ENCODE measurements at places on chromosomes 5 and 9.

GRCh38 chr5:162209005-162209605 is 141.5 kb downstream of the GABRG2 start:
- DNase-seq: peak; percentile 68

GRCh38 chr9:125176636-125177035 is 13.0 kb downstream of the PPP6C start:
- DNase-seq: no peak

DNA sequence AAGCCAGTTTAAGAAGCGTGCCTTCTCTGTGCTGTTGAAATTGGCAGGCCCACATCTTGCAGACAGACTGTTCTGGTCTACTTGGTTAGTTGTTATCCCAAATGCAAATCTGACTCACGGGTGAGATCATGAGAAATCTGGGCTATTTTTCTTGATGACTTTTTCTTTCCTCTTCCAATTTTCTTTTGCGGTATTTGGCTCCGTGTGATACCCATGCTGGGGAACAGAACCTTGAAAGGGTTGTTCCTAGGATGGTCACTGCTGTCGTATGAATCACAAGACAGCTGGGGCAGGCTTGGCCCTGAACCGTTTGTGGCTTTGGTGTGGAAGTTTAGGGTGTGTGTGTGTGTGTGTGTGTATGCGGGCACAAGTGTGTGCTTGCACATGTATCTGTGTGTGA is 24.6 kb downstream of the PDZD2 start:
- peak; percentile 30 for DNase-seq

GRCh38 chr5:150043657-150044328 is 42.6 kb downstream of the CSF1R start:
- DNase-seq: no peak

- DNase-seq: no peak
These were observed 31.7 kb upstream of the MINAR2 start for GRCh38 chr5:129716235-129716634.

DNA sequence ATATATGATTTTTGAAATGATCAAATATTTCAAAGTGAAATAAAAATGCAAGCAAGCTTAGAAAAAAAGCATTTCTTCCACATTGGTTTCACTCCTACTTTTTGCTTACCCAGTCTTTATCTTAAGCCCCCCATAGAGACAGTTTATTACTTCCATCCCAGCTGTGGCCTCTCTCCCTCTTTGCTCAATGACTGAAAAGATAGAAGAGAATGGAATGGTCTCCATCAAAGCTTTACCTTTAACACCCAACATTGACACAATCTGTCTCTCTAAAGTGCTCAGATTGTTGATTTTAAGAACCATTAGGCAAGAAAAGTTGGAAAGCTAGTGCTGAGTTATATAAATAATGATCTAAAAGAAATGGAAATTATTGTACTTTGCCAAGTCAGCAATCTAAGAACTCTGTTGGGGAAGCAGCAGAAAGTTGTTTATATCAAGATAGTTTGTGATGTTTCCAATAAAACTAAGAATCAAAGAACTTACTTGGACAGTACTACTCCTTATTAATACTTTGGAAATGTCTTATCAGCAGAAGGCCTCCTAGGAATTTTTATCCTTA is 277.5 kb upstream of the NREP start:
- DNase-seq: no peak

DNA sequence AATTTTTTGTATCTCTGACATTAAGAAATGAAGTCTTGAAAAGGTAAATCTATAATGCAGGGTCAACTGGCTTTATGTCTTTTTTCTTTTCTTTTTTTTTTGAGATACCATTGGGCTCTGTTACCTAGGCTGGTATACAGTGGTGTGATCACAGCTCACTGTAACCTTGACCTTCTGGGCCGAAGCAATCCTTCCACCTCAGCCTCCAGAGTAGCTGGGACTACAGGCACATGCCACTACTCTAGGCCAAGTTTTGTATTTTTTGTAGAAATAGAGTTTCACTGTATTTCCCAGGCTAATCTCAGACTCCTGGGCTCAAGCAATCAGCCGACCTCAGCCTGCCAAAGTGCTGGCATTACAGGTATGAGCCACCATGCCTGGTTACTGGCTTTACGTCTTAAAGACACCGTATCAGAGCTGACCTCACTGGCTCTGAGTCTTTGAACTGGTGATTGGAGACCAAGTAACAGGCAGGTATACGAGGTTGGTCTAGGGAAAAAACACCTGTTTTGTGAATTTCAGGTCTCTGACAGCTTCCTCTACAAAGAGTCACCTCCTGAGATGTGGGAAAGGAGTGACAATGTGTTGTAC is 70.4 kb upstream of the GPBP1 start:
- no peak for DNase-seq

DNA sequence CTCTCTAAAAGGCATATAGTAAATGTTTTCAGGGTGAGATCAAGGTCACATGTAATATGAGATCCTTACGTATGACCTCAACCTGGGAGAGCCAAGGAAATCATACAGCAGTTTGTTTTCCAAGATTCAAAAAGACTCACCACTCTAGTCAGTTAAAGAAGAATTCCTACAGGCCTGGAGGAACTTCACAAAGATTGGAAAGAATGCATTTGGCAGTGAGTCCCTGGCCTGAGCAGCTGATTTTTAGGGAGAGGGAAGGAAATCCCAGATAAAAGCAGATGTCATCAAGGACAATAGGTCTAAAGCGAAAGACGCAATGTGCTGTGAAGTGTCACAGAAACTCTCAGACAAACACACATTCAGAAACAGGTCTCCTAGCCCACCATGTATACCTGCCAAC is 424.0 kb upstream of the ZNF462 start:
- DNase-seq: no peak

DNA sequence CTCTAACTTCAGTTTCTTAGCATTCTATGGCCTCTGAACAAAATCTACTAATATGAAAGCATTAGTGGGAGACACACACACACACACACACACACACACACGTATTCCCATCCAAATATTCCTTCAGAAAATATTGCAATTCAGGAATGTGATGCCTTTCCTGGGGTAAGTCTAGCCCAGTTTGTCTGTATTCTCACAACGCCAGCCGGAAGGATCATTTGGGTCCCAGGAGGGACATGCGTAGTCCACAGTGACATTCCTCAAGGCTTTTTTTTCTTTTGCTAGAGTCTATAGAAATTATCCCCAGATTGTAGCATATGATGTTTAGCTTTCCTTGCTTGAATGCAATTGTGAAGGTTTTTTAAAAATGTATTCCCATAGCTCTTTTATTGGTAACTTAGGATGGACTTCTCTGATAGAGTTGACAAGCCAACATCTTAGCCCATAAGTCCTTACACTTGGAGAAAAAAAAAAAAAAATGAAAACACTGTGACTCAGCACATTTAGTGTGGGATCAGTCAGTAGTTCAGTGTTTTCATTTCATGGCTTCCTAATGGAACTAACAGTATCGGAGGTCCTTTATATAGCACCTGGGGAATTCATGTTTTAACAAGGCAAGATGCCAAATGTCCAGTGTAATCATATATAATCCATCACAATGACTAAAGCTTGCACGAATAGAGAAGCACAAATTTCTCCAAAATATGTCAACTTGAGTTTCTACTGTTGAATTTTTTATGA is 316.5 kb downstream of the DIRAS2 start:
- DNase-seq: no peak

GRCh38 chr9:128494108-128494745 is 10.3 kb upstream of the GLE1 start:
- DNase-seq: no peak

GRCh38 chr5:75197745-75198144 is 38.9 kb downstream of the ANKRD31 start:
- no peak for DNase-seq

GRCh38 chr5:109937951-109938350 is 248.2 kb downstream of the MAN2A1 start:
- no peak for DNase-seq

- no peak for DNase-seq
These were observed 222.3 kb upstream of the ANKRD55 start for GRCh38 chr5:56455417-56455816.

GRCh38 chr9:76512826-76513225 is 53.8 kb downstream of the GCNT1 start:
- DNase-seq: no peak

- peak; percentile 8 for DNase-seq
These were observed 33.7 kb downstream of the SLC31A2 start for GRCh38 chr9:113184539-113184938.

DNA sequence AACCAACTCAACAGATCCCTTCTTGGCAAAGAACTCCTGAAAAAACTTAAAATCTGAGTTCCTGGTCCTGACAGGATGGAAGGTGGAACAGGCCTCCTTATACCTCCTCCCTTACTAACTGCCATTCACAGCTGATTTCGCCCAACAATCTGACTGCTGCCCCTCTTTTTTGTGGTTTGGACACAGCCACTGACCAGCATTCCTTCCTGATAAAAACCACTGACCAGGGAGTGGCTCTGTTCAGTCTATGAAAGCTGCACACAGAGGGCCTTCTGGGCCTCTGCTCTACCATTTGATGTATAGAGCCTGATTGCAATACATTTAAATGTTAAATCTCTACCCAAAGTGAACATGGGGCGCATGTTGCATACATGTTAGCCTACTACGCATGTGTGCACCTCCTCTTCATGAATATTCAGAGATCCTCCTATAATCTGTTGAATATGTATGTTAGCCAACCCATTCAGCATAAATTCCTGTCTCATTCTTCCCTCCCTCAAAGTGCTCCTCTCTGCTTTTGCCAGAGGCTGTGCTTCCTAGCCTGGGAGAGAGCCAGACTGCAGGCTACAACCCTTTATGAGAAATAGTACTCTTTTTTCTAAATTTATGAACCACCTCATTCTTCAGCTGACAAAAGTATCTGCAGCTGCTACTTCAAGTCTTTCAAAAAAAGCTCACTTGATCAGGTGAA is 93.7 kb upstream of the MRPS30 start:
- no peak for DNase-seq

DNA sequence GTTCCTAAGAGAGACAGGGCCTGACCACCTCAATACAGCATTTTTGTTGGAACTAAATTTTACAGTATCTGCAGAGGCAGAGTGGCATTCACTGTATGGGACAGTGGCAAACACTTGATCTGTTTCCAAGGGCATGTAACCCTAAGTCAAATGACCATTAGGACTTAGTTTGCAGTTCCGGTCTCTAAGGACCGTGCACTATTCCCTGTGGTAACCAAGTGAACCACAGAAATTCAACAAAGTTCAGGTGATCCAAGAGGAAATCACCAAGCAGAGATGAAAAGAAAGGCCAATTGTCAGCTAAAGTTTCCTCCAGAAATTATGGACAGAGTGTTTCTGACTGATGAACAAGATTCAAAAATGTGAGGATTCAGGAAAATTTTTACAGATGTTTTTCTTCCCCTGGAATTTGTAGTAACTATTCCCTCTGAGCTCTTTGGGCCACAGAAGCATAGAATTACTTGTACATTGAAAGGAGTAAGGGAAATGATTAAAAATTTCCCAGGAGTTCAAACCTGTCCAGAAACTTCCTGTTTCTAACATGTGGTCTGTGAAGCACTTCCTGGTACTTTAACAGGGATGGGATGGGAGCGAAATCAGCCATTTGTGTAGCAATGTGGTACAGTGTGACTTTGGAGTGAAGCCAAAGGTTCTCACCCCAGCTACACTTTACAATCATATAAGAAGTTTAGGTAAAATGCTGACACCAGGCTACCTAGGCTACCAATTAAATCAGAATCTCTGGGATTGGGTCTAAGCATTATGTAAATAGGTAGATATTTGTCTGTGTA is 266.1 kb upstream of the MAP3K1 start:
- no peak for DNase-seq

DNA sequence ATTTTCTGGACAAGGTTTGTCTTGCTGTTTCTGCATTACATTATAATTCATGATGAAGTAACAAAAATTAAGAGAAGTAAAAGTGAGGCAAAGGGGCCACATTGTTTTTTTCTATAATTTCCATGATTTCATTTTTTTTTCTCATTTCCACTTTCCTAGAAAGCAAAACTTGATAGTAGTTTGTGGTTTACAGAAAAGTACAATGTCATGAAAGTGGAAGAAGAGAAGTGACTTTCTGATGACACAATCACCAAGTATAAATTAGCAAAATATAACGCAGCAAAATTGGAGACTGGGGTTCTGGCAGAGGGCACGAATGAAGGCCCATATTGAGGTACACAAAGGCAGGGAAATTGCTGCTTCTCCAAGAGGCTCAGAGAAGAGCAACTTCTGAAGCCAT is 5.0 kb upstream of the IFNA14 start:
- no peak for DNase-seq

DNA sequence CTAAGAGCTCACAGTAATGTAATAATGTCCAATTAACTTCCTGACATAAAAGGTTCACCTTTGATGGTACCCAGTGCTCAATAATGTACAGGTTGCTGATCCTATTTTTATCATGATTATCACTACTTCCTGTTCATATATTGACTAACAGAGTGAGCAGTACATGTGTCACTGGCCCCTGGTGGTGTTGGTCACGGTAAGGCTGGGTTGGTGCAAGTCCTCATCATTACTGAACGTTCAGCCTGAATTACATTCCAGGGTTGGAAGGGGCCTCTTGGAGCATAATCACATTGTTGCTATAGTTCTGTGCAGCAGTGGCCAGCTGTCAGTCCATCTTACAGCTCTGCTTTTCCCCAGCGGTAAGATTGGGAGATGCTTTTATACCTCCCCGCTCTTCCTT is 24.2 kb upstream of the CKMT2 start:
- DNase-seq: peak; percentile 70

Data from PC-3 (cell line).